Activated CD4-positive, alpha-beta T cell treated with anti-CD3 and anti-CD28 coated beads, Interleukin-2, amount 50 U/mL, for 16 hours (primary cell): ENCODE measurements at places on chromosomes 7 and 10.

DNA sequence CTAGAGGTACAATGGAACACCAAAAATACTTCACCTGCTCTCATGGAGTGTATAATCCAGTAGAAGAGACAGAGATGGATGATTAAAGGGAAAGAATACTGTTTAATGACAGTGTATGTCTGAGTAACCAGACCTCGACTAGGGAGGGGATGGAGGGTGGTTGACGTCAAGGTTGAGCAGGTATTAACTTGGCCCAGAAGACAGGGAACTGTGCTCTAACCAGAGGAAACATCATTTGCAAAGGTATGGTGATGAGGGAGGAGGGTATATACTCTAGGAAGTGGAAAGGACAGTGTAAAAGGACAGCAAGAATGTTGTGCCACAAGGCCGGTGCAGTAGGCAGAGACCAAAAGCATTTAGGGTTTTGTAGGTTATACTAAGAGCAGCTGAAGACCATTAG is 2.9 kb downstream of the MIOS start:
- no peak for DNase-seq

- DNase-seq, result peak; percentile 59
These were observed 125.7 kb downstream of the RGS10 start for GRCh38 chr10:119416855-119417254.

- no peak for DNase-seq
These were observed 61.8 kb upstream of the IL6 start for GRCh38 chr7:22664988-22665798.

DNA sequence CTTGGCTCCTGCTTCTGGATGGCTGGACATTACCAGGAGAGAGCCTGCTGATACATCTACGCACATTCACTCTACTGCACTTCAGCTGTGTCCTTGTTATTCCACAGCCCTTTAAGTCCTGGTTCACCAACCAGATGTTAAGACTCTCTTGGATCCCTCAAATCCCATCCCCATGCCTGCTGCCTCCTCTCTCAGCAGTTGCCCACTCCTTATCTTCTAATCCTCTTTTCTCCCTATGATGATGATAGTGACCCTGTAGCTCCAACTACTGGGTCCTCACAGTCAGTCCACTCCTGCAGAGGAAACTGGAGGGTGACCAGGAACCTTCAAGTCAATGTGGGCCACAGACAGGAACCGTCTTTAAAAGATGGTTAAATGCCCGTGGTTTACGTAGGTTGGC is 96.3 kb upstream of the PDCD4 start:
- no peak for DNase-seq

DNA sequence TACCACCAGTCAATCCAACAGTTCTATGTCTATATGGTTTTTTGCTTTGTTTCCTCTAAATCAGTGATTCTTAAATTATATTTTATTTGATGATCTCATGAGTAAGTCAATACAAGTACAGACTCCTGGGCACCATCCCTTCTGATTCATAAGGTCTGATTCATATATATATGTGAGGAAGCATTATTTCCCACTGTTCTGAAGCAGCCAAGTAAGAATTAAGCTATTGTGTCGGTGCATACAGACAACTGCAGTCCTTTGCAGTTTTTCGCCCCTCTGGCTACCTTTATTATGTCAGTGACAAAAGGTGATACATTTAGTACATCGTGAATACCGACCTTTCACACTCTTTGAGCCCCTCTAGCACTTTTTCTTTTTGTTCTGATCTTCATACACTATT is 1079.6 kb upstream of the C7orf33 start:
- no peak for DNase-seq

- DNase-seq, result peak; percentile 78
These were observed 6.3 kb downstream of the NAT16 start for GRCh38 chr7:101173752-101174244.

DNA sequence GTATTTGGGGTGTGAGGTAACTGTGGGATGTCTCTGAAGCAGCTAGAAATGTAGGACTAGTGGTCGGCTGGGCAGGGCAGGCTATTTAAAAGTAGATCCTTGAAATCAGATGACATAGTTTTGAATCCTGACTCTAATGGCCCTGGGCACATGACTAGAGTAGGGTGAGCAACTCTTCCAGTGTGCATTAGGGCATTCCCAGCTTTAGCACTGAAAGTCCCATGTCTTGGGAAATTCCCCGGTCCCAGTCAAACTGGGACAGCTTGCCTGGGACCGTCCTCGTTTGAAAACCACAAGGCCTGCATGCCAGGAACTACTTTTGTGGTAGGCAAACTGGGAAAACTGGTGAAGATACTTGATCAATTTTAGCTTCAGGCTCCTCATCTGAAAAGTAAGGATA is 255.3 kb downstream of the PTEN start:
- no peak for DNase-seq

DNA sequence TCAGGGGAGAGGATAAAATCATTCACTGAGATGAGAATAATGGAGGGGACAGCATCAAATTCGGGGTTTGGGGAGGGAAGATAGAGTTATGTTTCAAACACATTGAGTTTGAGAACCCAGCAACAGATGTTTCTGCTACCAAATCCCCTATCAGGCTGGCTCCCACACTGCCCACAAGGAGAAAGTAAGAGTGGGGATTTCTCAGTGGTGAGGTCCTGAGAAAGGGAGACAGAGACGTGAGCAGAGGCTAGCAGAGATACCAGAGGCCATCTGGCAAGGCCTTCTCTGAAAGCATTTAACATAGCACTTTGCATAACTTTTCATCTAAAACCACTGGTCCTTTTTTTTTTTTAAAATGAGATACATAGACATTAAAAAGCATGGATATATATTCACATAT is 7.8 kb upstream of the SLF2 start:
- DNase-seq, result no peak

DNA sequence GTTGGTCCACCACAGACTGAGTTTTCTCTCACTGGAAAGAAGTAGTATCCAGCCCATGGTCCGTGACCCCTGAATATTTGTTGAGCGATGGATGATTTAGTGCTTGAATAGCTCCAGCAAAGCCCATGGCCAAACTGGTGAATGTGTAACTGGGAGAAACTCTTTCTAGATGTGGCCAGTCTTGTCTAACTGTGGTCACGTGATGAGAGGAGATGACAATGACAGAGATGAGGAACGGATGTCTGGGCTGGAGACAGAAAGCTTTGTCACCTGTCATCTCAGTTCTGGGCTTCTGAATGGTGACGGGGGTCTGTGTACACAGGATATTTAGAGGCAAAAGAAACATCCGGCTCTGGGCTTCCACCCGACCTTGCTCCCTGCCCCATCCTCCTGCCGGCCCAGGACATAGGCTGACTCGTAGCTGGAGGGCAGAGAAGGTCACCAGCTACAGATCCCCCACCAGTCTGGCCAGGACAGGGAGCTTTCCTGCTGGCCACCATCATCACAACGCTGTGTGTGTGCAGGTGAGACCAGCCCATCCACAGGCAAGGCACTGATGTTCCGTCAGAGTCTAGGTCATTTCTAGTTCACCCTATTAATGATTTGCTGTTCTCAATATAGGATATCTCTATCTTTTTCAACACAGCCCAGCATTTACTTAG is 152.5 kb upstream of the TNS3 start:
- DNase-seq, result no peak

- no peak for DNase-seq
These were observed 20.5 kb upstream of the INPP5A start for GRCh38 chr10:132516771-132517725.

DNA sequence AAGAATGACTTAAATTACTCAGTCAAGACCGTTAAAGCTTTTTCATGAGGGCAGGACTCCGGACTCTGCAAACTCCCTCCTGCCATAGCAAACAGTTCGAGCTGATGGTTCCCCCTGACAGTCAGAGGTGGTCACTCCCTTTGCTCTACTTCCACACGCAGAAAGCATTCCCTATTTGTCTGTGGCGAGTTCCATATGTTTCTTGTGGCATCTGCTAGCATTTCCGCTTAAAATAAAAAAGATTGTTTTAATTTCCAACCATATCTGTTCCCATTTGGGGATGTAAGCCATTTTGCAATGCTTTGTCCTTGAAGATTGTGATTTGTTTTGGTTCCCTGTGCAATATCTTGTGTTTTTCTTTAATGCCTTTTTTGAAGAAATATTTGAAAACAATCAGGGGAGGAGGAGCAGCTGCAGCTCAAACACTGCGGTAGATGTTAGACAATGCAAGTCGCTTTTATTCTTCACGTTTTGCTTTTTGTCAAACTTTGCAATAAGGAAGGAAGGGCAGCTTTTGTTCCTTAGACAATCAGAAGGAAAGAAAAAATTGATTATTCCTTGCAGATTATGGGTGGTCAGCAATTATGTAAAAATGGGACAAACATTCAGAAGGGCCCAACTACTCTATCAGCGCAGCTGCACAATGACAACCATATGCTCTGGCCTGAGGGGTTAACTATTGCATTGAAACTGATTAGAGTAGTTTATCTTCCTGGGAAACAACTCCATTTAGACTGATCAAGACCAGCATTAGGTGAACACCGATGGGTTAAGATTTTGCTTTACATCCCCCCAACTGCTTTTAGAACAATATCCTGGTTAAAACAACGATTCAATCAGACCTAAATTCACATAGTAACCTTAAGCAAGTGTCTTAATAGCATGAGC is 425.8 kb upstream of the NRP1 start:
- no peak for DNase-seq

- DNase-seq, result no peak
These were observed 10.1 kb upstream of the TMEM26 start for GRCh38 chr10:61463035-61463909.

GRCh38 chr7:15326044-15326644 is 235.7 kb downstream of the AGMO start:
- DNase-seq, result no peak

- DNase-seq, result no peak
These were observed 112.5 kb downstream of the EGFR start for GRCh38 chr7:55131142-55131929.

DNA sequence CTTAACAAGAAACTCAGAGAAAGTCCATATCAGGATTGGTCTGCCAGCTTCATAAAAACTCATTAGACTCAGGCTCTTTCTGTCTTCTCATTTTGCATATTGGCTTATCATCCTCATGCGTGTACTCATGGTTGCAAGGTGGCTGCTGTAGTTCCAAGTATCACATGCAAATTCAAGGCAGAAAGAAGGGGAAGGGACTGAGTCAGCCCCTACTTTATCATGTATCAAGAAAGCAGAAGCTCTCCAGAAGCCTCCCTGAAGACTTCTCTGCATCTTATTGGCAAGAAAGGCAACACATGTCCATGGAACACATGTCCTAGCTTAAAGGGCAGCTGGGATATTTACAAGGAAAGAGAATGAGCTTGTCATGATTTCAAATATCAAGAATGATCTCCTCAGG is 19.4 kb upstream of the EZH2 start:
- DNase-seq, result no peak

- DNase-seq, result no peak
These were observed 548 bp upstream of the BNIP3 start for GRCh38 chr10:131982185-131982756.

- DNase-seq, result no peak
These were observed 78.9 kb downstream of the SVIL start for GRCh38 chr10:29555746-29556481.

- DNase-seq, result no peak
These were observed 34.7 kb downstream of the PODXL start for GRCh38 chr7:131521651-131522163.

- DNase-seq, result no peak
These were observed 2.5 kb upstream of the MACC1 start for GRCh38 chr7:20219446-20220292.

DNA sequence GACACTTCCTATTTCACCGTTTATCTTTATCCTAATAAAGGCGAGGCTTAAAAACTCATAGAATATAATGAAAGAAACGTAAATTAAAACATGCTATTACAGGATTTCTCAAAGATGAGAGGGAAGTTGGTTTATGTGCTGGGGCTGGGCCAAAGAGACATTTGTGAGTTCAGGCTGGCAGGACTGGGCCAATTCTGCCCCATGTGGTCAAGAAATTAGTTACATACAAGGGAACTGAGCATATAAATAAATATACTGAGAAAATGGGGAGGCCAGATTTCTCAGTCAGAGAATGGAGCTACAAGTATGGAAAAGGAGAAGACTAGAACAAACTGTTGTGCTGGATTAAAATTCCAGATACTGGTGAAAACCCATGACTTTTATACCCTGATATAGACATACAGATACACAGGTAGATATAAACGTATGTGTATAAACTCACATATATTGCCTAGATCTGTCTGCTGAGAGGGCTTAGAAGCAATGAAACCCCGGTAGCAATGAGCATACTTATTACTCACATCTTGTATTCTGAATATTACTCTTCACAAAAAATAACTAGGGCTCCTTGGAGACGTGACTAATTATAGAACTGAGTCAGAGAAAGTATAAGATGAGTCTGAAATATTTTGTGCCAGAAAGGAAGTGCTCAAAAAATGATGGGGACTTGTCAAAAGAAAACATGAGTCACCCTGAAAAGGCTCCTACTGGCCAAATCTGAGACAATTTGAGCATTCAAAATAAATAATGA is 155.7 kb upstream of the FGFR2 start:
- peak; percentile 90 for DNase-seq

- DNase-seq, result no peak
These were observed 102.0 kb upstream of the FOXP2 start for GRCh38 chr7:114312649-114313048.

- DNase-seq, result no peak
These were observed 37.6 kb upstream of the C1QL3 start for GRCh38 chr10:16559236-16559773.

GRCh38 chr10:124535731-124536495 is 74.3 kb downstream of the LHPP start:
- DNase-seq, result no peak

DNA sequence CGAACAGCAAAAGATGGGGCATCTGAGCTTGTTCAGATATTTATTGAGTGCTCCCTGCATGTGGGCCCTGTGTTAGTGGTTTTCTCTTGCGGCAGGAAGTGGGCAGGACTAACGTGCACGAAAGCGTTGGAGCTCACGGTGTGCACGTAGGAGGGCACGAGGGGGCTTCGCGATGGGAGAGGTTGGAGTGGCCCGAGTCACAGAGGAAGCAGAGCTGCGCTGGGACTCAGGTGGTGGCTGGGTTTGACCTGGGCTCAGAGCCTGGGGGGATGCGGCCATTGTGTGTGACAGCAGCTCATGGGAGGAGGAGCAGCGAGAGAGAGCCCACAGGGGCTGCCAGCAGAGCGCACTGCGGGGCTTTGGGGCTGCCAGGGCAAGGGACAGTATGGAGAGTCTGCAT is 7.7 kb downstream of the ZSCAN25 start:
- DNase-seq, result peak; percentile 76

DNA sequence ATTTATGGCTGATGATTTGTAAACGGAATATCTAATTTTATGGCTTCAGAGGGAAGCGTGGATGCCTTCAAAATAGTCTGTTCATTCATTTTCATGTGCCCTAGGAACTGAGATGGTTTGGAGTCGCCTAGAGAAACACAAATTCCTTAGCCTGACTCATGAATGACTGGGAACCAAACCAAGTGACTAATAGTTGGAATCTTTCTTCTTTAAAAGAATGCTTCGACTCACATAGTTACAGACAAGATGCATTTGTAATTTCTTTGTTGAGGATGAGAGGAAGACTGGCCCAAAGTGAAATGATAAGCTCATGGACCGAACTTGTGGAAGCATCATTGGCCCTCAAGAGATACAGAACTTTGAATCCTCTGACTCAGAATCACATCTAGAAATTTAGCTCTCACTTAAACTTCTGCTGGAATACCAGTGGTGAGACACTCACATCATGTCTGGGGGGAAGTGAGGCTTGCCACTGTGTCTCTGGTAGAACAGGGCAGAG is 1107.2 kb downstream of the NRG3 start:
- no peak for DNase-seq
